ENCODE measurements at places on chromosomes 1 and 21.
A peak's percentile ranks its signal among the peaks of the same experiment; 100 is the strongest.

GRCh38 chr1:186178426-186179043 is 196.5 kb downstream of the TPR start:
- DNase-seq = no peak

DNA sequence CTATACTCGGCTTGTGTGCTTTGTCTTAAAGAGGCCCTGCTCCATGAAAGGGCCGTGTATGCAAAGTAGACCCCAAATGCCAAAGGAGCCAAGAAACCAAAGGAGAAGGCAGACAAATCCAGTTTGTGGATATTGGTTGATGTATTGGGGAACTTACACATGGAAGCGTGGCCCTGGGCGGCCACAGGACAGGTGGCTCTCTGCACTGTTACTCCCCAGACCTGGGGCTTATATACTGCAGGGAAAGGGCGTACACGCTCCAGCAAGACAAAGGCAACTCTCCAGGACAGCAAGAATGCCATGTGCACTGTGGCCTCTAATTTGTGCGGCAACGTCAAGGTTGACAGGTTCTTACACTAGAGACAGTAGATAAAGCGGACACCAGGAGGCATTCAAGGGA is 24.8 kb downstream of the RSPH1 start:
- no peak for DNase-seq

- no peak for DNase-seq
Observed at GRCh38 chr1:219926363-219926998, 1.9 kb downstream of the SLC30A10 start.

- DNase-seq = no peak
Observed at GRCh38 chr1:155008015-155008941, 5.7 kb downstream of the ZBTB7B start.

DNA sequence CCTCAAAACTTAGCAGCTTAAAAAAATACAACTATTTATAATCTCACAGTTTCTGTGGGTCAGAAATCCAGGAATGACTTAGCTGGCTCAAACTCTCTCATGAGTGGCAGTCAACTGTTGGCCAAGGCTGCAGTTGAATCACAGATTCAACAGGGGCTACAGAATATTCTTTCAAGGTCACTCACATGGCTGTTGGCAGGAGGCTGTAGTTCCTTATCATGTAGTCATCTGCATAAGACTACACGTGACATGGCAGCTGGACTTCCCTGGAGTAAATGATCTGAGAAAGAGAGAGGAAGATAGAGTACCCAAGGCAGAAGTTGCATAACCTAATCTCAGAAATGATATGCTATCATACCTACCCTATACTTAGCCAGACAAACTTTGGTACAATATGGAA is 75.2 kb upstream of the TSPAN2 start:
- DNase-seq = no peak

GRCh38 chr1:89681045-89681729 is 48.3 kb downstream of the LRRC8C start:
- no peak for DNase-seq

DNA sequence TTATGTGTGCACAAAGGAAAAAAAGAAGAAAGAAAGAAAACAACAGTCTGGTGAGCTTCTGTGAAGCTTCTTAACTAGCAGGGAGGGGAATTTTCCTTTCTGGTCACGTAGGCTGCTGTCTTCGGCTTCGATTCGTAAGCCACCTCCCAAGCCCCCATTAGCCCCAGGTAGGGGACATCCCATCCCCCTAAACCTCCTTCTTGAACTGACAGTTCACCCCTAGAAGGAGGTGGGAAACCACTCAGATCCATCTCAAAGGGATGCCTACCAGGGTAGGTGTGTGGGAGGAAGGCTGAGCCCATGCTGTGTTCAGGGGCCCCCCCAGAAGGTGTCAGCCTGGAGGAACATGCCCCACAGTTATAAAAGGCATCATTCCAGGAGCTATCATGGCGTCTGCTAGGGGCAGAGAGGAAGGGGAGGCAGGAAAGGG is 25.8 kb downstream of the CD247 start:
- DNase-seq = no peak

GRCh38 chr1:151502035-151502700 is 9.0 kb upstream of the CGN start:
- DNase-seq = no peak

DNA sequence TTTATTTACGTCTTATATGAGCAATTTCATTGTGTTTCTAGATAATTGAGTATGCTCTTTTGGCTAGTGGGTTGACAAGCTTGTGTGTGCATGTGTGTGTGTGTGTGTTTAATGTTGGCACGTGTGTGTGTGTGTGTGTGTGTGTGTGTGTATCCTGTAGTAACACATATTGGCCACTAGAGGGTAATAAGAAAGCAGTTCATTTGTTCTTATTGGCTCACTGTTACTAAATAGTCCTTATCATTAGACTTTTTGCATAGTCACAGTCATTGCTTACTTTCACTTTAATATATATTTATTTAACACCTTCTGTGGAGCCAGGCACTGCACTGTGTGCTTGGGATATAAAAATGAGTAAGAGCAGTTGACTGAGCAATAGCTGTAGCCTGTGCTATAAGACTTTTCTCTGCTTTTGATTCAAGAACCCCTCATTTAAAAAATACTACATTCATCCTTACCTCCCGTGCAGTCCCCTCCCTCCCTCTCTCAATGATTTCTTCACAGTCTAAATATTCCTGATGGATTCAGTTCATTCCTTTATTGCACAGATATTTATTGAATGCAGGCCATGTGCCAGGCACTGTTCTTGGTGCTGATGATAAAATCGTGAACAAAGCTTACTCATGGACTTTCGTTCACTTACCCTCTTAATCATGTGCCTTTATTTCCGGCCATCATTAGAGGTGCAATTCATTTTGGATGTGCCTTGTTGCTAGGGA is 96.7 kb downstream of the DYRK1A start:
- DNase-seq = peak; percentile 68

- DNase-seq = no peak
Observed at GRCh38 chr1:40794974-40795715, 11.6 kb downstream of the KCNQ4 start.

DNA sequence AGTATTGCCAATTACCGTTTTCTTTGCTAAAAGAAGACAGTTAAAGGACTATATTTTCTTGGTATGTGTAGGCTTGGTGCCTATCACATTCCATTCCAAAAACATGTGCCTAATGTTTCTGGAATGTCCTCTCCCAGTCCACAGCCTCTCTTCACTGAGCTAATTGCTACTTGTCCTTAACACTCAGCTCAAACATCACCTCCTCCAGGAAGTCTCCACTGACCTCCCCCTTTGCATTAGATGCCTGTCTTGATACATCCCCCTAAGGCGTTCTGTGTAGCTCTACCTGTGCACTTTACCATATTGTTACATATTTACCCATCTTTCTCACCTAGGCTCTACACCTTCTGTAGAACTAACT is 195.6 kb upstream of the CAMK1G start:
- DNase-seq = peak; percentile 75

GRCh38 chr1:207828485-207829158 is 76.8 kb downstream of the CD46 start:
- DNase-seq = peak; percentile 65

GRCh38 chr1:25217015-25217414 is 15.3 kb downstream of the SYF2 start:
- DNase-seq = no peak

DNA sequence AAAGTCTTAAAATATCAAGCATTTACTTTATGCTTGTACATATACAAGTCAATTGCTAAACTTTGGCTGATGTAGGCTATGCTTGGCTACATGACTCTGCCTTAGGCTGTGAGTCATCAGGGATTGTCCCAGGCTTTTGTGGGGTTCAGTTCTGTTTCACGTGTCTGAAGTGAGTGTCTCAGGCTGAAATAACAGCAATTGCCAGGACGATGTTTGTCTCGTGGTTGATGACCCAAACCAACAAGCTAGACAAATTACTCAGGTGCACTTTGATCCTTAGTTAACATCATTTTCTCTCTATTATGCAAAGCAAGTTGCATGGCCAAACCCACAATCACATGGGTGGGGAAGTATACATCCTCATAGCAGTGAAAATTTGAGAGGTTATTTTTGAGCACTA is 410.1 kb downstream of the BRINP3 start:
- DNase-seq = peak; percentile 4

DNA sequence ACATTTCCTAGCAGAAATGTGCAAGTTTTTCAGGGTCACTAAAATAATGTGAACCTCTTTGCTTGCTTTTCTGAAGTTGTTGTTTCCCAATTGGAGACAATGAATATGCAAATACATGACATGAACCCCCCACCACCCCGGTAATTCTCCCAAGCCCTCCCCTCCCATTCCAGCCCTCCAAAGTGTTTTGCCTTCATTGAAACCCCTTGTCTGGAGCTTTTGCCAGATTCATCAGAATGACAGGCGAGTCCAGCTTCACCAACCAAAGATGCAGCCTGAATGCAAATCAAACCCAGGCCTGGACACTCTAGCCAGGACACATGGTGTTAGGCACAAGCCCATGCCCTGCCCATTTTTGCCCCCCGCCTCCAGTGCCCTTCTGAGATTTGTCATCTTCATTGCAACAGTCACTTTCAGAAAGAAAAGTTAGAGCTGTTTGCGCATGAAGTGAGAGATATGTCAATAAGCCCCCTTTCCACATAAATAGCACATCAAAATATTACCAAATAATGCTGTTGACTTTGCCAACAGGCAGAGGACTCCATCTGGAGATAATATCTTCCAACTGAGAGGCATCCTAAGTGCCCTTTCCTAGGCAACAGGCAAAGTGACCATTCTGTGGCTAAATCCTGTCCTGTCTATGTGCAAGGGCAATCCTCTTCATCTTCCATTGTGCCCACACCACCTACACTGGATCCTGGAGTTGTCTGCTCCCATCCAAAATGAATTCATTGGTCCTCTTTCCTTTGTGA is 145.6 kb upstream of the NFIA start:
- no peak for DNase-seq

GRCh38 chr1:51070640-51071039 is 31.4 kb upstream of the C1orf185 start:
- peak; percentile 77 for DNase-seq

DNA sequence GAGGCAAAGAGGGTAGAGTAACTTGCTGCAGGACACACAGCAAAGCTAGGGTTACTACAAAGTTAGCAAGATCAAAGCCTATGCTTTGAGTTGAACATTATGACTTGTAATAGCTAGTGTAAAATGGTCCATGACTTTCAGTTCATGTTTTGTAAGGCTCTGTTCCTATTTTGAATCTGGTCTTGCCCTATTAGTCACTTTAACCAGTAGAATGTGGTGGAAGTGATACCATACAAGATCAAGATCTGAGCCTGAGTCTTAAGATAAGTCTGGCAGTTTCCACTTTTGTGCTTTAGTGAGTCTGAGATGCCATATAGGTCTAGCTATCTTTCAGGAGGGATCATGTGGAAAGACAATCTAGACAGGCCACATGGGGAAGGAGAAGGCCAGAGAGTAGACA is 282.1 kb upstream of the BRINP3 start:
- no peak for DNase-seq

DNA sequence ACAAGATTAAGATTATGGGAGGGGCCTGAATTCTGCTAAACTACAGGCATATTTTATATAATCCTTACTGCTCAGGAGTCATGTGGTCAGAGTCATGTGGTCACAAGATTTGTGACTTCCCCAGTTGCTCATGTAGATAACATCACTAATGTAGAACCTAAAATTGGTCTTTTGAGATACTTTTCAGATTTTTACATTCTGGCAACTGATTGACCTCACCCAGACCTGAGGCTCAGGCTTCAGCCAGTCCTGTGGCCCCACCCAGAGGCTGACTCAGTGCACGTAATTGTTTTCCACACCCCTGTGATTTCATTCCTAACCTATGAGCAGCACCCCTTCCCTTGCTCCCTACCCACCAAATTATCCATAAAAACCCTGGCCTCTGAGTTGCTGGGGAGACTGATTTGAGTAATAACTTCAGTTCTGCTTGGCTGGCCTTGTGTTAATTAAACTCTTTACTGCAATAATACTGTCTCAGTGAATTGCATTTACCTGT is 41.7 kb upstream of the ZNF326 start:
- peak; percentile 88 for DNase-seq

DNA sequence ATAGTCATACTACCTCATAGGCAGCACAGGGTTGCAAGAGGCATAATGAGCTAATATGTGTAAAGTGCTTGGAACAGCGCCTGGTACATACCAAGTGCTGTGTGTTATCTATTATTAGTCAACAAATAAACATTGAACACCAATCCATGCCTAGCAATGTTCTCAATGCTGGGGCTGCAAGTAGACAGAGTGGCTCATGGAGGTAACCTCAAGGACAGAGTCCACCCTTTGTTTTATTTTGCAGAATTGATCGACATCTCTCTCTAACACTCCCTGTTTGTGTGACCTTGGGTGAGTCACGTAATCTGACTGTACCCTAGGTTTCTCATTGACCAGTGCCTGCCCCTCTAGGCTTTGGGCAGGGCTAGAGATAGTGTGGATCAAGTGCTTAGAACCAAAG is 164.0 kb upstream of the KLHDC7A start:
- DNase-seq = no peak

- DNase-seq = no peak
Observed at GRCh38 chr21:41011098-41011731, 156.7 kb upstream of the BACE2 start.

- DNase-seq = peak; percentile 4
Observed at GRCh38 chr1:94398356-94398755, 19.8 kb upstream of the ABCD3 start.

DNA sequence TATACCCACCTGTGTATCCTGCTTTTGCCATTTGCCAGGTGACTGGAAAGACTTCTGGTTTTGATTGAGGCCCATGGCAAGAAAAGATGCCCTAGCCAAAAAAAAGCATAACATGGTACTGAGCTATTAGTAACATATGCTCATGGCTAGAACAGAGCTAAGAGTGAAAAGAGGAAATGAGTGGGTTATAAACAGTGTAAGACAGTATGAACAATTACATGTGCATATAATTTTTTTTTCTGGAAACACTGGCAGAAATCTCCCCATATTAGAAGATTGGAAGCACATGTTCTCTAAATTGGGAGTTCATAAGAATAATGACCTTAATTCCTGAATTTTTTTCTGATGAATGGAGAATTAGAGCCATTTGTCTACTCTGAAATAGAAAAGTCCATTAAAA is 41.2 kb upstream of the PDC start:
- peak; percentile 84 for DNase-seq

DNA sequence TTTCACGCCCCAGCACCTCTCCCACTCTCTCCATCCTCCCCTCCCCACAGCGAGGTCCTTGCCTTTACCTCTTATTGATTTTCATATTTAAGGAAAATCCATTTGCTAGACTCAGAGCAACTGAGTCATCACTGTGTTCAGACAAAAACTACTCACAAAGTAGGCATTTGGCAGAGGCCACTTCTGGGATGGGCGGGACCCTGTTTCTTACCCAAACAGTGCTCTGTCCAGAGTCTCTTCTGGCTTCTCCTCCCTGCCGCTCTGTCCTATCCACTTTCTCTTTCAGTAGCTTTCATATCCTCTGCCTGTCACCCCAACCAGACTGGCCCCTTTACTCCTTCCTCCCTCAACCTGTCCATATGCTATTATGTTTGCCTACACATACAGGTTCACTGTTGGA is 2.4 kb upstream of the NAV1 start:
- peak; percentile 85 for DNase-seq

Measured in fibroblast of skin of abdomen (primary cell).